ENCODE measurements at places on chromosomes 2 and 18.

GRCh38 chr2:96243843-96244242, 22.0 kb downstream of the TMEM127 start:
- no peak for DNase-seq

DNA sequence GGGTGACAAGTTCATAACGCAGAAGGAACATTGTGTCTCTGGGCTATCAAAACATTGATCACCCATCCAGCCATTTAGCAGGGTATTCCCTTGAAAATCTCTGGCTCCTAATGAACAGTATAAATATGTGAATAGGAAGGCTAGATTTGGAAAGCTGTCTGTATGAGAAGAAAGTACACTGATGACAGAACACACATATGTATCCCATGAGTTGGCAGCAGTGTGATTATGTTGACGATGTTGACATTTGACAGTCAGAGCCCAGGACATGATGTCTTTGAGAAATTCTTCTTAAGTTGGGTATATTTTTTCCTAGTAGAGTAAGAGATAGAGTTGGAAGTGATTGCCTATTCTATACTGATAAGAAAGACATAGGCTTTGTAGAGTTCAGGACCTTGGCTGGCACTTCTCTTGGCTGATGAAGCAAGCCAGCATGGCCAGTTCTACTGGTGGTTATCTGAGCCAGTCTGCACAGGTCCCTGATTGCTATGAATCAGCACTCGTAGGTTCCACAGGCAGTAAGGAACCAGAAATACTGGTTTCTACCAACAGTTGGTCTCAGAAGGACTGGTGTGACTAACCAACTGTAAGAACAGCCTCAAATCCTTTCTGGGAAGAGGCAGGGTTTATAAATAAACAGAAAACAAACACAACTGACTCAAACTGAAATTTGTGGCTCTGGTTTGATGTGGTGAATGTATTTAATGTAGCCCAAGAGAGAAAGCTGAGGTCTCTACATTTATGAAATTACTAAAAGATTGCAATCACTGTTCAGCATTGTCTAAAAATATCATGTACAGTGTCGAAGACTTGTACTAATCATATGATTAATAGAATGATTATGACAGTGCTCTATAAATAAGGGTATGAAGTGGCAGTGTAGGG, 43.9 kb upstream of the RAPH1 start:
- DNase-seq, result no peak

- DNase-seq, result no peak
Measured at GRCh38 chr18:9810299-9810698, 75.5 kb upstream of the TXNDC2 start.

- no peak for DNase-seq
Measured at GRCh38 chr2:149451417-149452165, 121.2 kb downstream of the LYPD6 start.

DNA sequence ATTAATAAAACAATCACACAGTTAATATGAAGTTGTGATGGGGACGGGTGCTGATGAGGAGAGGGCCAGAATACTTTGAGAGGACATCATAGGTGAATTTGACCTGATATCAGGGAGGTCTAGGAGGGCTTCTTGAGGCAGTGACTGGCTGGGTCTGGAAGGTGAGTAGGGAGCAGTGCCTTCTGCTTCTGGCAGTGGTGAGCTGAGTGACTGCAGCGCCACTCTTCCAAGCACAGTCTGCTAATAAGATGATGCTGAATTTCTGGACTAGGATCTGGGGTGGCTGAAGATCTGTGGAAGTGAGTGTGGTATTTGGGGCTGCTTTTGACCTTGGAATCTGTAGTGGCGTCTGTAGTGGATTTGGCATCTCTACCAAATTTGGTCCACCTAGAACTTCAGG, 5.5 kb downstream of the DGKD start:
- DNase-seq, result no peak

- DNase-seq, result no peak
Measured at GRCh38 chr2:88016960-88017779, 823 bp upstream of the RNU2-63P start.

- DNase-seq, result no peak
Measured at GRCh38 chr18:67301592-67301991, 214.9 kb downstream of the DSEL start.

GRCh38 chr2:55309446-55309845, 40.4 kb upstream of the MTIF2 start:
- DNase-seq, result no peak

Measured in neural crest cell (in vitro differentiated cells).